Trophoblast cell (in vitro differentiated cells and primary cell): ENCODE measurements at places on chromosomes 2 and 18.

GRCh38 chr18:10476338-10476791 is 21.9 kb downstream of the APCDD1 start:
- DNase-seq: no peak

DNA sequence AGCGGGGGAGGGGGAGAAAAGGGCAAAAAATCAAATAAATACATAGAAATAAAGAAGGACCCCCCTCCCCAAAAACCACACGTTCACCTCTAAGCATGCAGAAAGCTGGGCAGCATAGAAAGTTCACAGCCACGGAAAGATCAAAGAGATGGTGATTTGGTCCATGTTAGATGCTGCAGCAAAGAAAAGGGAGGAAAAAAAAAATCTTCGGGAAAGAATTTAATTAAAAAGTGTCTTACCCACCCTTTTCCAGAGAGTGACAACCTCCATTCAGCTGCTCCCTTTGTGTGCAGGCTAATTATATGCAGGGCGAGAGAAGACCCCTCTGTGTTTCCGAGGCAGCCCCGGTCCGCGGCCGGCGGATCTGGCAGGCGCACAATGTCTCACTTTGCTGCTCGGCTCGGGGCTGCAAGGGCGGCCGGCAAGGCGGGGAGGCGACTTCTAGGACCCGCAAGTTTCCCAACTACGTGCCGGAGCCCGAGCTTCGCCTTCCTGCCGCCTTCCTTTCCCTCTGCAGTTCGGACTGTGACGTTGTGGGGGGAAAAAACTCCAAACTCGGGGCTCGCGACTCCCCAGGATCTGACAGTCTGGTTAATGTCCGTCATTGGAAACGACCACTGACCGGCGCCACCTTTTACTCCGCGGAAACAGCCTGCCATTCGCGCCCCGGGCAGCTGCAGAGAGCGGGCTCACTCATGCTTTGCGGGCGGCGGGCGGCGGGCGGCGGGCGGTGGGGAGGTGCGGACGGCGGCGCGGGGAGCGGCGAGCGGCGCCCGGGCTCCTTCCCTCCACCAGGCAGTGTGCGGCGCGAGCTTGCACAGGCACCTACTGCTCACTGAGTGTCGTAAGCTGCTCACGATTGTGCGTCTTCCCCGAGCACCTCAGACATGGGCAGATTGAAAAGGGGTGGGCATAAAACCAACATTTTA is at the start of gene LRRTM1:
Gene LRRTM1 (minus strand): TSS at position 844 of the 929 bp plus-strand sequence. CDS start 933 bp downstream, outside the sequence.
- DNase-seq: no peak

DNA sequence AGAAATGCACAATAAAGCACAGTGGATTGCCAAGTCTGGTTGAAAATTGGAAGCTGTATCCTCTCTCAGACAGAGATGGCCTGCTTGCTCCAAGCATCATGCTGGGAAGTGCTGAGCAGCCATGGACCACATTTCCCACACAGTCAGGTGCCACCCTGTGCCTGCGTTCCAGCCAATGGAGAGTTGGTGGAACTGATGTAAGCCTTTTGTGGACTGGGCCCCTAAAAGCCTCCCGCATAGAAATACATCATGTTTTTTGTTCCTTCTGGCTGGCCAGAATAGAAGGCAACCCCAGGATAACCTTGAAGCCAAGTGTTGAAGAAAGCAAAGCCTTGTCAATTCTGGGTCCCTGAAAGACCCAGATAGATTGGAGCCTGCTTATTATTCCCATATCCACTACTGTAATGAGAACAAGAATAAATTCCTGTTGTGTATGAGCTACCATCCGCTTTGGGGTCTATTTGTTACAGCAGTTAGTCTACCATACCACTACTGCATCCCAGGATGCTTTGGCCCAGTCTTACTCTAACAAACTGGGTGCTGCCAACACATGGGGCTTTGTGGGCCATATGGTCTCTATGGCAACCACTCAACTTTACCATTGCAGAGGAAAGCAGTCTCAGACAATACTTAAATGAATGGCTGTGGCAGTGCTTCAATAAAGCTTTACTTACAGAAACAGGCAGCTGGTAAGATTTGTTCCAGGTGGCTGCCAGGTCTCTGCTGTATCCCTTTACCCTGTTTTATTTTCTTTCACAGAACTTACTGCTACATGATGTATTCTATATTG is 65.4 kb downstream of the POLE4 start:
- DNase-seq: no peak

GRCh38 chr2:127669056-127669455 is 6.3 kb downstream of the LIMS2 start:
- DNase-seq: no peak

GRCh38 chr2:25362434-25363145 is 20.9 kb upstream of the DNMT3A start:
- no peak for DNase-seq

GRCh38 chr18:31611511-31611910 is 19.8 kb downstream of the TTR start:
- DNase-seq: no peak

DNA sequence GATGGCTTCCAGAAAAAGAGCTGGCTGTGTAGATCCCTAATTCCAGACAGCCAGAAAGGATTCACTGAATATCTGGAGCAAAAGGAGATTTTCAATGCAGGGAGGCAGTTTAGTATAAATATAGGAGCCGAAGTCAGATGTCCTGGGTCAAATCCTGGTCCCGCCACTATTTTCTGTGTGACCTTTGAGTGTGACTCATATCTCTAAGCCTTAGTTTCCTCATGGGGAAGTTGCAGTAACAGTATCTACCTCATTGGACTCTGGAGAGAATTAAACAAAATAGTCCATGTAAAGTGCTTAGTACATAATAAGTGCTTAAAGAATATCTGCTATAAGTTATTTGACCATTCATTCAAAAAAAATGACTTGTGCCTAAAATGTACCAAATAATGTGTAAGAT is 52.1 kb upstream of the ITGA6 start:
- DNase-seq: no peak

DNA sequence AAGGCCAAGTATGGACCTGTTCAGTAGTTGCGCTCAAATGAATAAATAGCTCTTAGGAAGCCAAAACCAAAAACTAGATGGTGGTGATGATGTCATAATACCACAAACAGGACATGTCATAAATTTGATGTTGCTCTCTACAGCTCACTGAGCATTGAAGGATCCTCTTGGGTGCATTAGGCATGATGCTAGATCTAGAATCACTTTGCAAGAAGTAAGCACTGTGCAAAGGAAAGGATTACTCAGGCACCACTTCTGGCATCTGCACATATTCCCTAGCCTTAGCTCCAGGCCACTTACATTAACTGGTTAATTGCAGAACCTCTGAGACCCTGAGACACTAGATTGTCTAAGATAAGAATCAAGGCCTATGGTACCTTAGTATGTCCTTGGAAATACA is 58.0 kb downstream of the LRRTM1 start:
- no peak for DNase-seq

- no peak for DNase-seq
Measured at GRCh38 chr2:41197781-41198180, 745.9 kb upstream of the SLC8A1 start.

DNA sequence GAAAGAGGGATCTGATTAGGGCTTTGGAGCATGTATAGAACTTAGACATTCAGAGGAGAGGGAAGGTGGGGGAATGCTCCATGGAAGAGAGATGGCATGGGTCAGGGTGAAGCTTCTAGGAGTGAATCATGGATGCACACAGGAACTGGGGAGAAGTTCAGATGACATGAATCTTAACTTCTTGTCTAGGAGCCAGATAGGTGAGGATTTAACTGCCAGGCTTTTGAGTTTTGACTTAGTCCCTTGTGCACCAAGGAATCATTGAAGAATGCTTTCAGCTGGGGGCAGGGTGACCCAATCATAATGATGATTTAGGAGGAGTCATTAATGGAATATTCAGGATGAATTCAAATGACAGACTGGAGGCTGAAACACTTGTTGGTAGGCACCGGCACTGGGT is 48.7 kb downstream of the ACYP2 start:
- DNase-seq: no peak

DNA sequence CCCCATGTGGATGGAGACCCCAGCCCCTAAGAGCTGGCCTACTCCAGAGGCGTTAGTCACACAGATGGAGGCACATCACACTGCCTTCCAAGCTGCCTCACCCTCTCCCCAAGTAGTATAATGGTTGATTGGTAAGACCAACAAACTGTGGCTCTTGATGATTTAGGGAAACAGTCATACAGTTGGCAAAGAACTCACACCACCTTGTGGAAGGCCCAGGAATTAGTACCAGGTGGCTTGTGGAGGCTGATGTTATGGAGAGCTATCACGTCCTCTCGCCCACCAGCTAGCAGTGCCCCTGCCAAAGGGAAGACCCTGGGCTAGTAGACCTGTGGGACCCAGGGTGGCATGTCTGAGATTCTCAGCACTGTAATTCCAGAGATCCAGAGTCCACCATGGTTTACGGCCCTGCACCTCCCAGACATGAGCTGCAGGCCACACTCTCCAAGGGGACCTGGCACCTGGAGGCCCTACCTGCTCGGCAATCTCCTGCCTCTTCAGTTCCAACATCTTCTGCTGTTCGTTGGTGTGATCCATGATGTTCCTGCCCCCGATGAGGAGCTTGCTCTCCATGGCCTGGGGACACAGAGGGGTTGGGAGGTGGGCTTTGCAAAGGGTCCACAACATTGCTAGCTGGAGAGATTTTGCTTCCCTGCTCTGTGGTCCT is 26.3 kb downstream of the KIF3C start:
- no peak for DNase-seq

- DNase-seq: no peak
Measured at GRCh38 chr2:31275976-31276375, 42.0 kb downstream of the EHD3 start.

- DNase-seq: no peak
Measured at GRCh38 chr2:30334762-30335363, 103.5 kb downstream of the LBH start.

GRCh38 chr18:715626-716025 is 3.2 kb upstream of the ENOSF1 start:
- no peak for DNase-seq

GRCh38 chr18:44943311-44943881 is 262.7 kb downstream of the SETBP1 start:
- peak; percentile 88 for DNase-seq

GRCh38 chr18:48905513-48905912 is 45.3 kb downstream of the SMAD7 start:
- DNase-seq: peak; percentile 29

GRCh38 chr2:133685636-133686215 is 117.5 kb upstream of the NCKAP5 start:
- DNase-seq: no peak

DNA sequence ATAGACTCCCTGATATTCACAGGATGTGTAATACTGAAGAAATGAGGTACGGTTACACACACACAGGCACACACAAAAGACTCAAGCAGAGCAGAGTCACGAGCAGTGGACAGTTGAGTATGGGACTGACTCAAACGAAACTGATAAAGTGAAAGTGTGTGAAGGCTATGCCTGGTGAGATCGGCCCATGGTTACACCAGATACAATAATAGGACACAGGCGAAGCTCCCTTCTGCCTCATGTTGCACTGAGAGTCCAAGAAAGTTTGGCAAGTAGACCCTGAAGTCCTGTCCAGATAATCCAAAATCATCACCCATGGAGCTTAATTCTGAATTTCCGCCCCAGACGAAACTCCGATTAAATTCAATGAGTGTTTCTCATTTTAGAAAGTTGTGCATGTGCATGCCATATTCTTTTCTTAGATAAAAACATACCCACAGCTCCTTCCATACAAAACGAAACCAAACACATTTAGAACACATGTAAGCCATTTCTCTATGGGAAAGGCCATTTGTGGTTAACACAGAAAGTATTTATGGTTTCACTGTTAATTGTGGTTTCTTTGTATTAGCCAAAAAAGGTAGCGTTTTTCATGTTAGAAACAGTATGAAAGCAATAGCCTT is 567.6 kb downstream of the PLCL1 start:
- DNase-seq: no peak

DNA sequence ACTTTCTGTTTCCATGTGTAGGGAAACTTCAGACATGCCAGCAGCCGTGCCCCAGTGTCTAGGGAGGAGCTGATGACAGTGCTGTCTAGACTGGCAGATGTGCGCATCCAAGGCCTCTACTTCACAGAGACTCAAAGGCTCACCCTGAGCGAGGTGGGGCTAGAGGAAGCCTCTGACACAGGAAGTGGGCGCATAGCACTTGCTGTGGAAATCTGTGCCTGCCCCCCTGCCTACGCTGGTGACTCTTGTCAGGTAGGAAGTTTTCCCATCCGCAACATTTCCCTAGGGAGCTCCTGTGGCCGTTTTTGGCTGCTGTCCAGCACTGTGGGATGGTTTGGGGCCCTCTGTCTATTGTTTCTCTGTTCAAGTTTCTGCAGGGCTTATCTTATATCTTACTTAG is 143.1 kb upstream of the TTC39C start:
- DNase-seq: peak; percentile 65

DNA sequence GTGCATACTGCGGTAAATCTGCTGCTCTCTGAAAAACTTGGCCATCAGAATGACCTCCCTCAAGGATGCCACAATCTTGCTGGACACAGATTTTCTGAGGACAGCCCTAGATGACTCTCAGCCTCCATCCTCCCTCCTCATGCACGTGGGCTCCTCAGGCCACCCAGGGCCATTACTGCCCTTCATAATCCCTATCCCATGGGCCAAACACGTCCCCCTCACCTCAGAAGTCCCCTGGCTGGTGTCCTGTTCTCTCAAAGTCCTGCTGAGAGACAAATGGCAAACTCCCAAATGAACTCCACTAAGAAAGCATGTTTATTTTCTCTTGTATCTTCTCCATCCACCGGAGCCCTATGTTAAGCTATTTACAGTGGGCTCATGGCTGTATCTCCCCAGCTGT is 125.7 kb downstream of the MRO start:
- no peak for DNase-seq

GRCh38 chr18:8766559-8767293 is 61.4 kb downstream of the MTCL1 start:
- no peak for DNase-seq

GRCh38 chr2:173145454-173145853 is 69.8 kb downstream of the MAP3K20 start:
- no peak for DNase-seq
